ENCODE measurements at places on chromosomes 1 and 21.

DNA sequence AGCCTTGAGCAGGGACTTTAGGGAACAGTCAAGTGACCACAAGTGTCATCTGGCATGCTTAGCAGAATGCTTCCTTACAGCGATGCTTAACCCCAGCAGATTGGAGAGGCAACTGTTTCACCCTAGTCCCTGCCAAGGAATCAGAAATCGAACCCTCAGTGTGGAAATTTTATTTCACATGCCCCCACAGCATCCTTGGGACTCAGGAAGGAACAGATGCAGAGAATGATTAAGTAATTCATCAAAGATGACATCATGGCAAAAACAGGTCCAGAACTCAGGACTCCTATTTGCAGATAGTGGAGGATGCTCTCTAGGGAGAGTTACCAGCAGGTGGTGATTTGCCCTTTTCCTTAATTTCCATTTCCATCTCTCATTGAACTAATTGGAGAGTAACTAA lies 333.0 kb upstream of the KAZN start:
- no peak for DNase-seq

- DNase-seq = no peak
Measured at GRCh38 chr21:34799092-34799491, 130.3 kb downstream of the CLIC6 start.

DNA sequence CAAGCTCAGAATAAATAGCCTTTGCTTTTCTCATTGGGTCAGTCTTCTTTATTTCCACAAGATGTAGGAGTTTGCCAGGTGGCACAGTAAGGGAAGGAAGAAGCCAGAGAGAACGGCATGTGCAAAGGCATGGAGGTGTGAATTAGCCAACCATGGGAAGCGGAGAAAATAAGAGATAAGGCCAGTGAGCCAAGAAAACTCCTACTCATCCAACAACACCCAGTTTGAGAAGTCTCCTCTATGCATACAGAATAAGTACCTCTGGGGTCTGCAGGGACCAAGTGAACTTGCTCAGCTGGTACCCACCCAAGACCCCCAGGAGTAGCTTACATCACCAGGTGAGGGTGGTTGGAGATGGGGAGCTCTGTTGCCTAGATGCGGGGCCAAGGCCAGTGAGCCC lies 66.7 kb downstream of the TAS1R2 start:
- no peak for DNase-seq

DNA sequence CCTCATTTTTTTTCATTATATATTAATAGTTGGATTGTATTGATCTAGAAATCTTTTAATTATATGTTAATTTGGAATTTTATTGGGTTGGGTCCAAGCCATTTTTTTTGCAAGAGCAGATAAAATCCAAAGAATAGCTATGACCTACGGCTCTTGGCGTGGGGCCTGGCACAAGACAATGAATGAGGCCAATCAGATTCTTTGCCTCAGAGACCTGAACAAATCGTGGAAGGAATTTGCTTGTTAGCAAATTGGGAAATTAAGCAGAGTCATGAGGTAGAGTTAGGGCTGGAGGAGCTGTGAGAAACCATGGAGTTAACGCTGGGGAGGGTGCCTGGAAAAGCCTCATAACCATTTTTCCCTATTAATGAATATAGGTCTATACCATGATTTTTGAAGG lies 40.1 kb downstream of the CAMSAP2 start:
- no peak for DNase-seq

DNA sequence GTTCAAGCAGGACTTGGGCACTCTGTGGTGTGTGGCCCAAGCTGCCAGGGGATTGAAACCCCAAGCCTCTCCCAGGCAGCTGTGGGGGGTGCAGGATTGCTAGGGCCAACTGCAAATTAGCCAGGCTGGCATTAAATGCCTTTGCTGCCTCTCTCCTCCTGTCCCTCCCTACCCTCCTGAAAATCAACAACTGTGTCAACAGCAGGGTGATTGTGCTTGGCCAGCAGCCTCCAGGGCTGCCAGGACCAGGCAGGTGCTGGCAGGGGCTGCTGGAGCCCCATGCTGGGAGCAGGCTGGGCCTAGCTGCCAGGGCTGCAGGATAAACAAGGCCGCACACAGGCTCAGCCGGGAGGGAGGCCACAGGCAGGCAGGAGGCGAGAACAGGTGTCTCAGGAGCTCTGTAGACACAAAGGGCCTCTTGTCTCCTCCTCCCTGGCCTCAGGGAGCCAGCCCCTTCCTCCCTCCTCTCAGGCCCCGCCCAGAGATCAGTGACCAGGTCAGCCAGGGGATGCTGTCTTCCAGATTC lies 11.4 kb downstream of the SOX13 start:
- DNase-seq = no peak
